ENCODE measurements at places on chromosomes 5 and 9.

DNA sequence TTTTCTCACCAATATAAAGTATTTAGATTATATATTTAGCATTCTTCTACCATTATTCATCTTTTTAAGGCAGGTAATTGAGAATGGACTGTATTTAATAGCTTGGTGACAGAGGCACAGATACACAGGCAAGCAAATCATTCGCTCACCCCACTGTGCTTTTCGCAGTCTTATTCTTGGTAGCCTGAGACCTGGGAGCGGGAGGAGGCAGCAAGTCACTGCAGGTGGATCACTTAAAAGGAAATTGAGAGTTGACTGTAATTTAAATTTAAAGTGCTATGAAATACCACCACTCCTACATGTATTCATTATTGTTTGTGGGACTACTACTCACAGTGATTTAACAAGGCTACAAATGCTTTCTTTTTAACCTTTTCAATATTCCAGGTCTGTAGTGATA, 9.7 kb downstream of the RICTOR start:
- ATAC-seq: no peak

DNA sequence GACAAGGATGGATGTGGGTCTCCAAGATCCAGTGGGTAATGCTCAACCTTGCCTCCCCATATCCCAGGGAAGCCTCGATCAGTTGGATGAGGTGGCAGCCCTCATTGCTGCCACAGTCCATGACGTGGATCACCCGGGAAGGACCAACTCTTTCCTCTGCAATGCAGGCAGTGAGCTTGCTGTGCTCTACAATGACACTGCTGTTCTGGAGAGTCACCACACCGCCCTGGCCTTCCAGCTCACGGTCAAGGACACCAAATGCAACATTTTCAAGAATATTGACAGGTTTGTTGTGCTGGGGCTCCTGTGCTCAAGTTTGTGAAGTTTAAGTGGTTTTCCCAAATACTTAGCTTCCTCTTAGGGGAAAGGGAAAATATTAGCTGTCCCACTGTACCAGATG, 74.0 kb downstream of the WDR41 start:
- ATAC-seq: no peak

DNA sequence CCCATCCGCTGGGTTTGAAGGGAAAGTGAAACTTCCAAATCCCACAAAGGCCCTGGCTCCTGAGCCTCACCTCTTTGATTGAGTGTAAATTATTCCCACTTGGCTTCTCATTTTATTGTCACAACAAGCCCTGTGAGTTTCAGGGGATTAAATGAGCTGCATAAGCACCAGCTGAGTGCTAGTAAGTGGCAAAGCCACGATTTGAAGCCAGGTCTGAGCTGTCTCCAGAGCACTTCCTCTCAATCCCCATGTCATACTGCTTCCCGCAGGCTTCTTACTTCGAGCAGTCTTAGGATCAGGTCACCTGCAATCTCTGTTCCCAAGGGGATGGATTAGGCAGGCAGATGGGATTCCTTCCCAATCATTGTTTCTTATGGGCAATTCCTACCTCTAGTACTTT, 18.0 kb downstream of the RPS14 start:
- no peak for ATAC-seq

DNA sequence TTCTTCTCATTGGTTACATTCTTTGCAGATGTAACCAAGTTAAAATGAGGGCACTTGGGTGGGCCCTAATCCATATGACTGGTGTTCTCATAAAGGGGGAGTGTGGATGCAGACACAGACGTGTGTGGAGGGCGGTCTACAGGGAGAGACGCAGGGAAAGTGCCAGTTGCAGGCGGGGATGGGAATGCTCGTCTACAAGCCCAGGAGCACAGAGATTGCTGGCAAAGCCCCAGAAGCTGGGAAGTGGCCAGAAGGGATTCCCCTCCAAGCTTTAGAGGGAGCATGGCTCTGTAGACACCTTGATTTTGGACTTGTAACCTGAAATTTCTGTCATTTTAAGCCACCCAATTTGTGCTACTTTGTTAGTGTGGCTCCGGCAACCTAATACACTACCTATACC, 96.8 kb upstream of the CTSL start:
- ATAC-seq: no peak

- no peak for ATAC-seq
Observed at GRCh38 chr9:34025811-34026210, 22.9 kb downstream of the UBAP2 start.

DNA sequence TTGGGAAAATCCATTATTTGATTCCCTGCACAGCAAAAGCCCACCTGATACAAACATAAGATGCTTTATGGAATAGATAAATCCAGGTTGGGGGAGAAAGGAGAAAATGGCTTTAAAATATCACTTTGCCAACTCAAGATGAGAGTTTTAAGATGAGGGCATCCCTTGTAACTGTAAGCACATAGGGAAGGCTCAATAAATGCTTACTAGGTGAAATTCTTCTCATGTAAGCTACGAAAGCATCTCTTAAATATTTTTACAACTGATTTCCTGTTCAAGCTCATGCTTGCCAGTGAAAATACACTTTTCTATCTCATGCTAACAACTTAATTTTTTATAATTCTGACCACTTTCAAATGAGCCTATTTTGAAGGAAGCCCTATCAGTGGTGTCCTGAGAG, 11.5 kb downstream of the CDH6 start:
- no peak for ATAC-seq

DNA sequence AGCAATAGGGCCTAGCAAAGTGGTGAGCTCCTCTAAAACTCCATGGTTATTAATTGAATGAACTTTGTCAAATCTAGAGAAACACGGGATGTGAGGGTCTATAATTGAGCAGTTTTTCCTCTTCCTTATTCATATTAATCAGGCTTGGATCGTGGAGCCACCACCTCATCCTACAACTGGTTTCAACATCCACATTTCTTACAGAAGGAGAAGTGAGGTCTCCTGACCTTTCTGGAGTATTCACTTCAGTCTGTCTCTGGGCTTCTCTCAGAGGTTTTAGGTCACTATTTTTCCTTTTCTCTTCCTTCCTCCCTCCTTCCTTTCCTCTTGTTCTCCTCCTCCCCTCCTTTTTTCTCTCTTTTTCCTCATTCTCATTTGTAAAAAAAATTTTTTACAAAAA, 177.3 kb upstream of the ACTBL2 start:
- ATAC-seq: no peak

GRCh38 chr5:150139334-150139733, 16.3 kb downstream of the PDGFRB start:
- ATAC-seq: no peak

GRCh38 chr5:107512029-107512428, 158.7 kb downstream of the EFNA5 start:
- ATAC-seq: no peak

DNA sequence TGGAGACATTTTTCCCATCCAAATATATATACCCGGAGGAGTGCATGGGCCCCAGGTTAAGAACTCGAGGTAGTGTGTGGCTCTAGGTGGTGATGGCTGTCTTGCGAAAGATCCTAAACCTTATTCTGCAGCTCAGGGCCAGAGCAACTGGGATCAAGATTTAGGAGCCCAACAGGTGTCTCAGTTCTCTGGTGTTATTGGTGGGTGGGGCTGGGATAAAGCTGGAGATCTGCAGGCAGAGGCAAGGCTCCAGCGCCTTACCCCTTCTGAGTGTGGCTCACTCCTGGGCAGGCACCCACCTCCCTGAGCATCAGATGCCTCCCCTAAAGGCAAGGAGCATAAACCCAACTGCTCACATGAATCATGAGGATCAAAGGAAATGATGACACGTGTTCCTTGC, 11.2 kb downstream of the UBE2QL1 start:
- ATAC-seq: no peak

- ATAC-seq: peak; percentile 42
Observed at GRCh38 chr9:69155341-69156030, 18.6 kb upstream of the TJP2 start.

- ATAC-seq: no peak
Observed at GRCh38 chr9:68947015-68947414, 66.9 kb downstream of the PRKACG start.

DNA sequence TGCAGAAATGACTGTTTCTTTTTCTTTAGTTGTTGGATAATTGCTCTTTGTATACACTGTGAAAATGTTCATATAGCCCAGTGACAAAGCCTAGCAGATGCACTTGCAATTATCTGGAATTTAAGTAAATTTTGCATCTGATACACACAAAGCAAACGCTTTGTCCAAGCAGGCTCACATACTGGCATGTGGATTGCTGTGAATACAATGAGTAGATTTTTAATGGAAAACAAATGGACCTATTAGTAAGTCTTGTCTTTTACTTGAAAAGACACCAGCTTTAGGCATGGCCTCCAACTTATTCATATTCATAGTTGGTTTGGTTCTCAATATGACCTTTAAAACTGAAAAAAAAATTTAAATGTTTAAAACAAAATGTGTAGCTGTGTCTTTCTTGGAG, 1299.8 kb upstream of the WWC1 start:
- ATAC-seq: no peak

DNA sequence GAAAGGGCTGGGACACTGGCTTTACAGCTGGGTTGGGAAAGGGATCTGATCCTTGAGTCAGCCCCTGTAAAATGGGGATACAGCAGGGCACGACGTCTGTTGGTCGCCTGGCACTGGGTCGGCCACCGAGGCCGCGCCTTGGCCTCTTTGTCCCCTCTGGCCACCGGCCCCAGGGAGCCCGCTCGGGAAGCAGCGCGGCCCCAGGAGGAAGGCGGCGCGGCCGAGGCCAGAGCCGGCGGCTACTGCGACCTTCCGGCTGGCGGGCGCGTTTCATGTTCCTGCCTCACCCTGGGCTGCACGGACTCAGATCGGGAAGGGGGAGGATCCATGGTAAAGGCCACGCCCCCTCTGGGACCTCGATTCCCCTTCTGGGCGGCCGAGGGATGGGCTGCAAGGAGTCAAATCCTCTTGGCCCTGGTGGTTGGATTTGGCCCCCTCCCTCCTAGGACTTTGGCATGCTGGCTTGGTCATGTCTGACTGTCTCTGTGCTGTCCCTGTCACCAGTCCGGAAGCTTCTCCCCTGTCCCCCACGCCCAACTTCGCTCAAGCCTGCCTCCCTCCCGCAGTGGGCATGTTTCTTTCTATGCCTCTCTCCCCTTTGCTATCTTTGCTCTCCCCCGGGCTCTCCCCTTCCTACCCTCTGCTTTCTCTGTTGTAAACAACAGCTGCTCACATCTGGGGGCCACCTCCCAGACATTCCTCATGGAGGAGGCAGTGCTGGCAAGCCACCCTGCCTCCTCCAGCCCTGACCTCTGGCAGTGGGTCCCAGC, 25.8 kb downstream of the FPGS start:
- ATAC-seq: peak; percentile 92

GRCh38 chr5:15752663-15753285, 252.8 kb downstream of the FBXL7 start:
- ATAC-seq: peak; percentile 82

- peak; percentile 36 for ATAC-seq
Observed at GRCh38 chr9:81635521-81636254, 53.7 kb downstream of the TLE1 start.

- ATAC-seq: no peak
Observed at GRCh38 chr5:150244209-150244608, 45.4 kb downstream of the CAMK2A start.

- ATAC-seq: no peak
Observed at GRCh38 chr5:88195636-88196035, 73.0 kb downstream of the TMEM161B start.

DNA sequence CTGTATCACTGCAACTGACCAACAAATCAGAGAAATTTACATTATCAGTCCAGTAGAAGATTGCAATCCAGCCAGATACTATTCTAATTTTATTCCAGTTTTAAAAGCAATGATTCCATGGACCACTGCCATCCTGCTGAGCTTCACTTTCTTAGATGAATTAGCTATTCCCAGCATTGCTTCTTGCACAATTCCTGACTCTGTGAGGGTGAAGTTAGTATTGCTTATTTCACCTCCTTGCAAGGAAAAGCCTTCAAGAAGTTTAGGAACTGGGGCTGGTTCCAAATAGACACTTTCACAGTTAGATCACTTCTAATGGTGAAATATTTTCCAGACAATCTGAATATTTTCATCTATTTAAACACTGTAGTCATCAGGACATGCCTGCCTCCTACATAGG, 338.6 kb upstream of the TNC start:
- ATAC-seq: no peak

DNA sequence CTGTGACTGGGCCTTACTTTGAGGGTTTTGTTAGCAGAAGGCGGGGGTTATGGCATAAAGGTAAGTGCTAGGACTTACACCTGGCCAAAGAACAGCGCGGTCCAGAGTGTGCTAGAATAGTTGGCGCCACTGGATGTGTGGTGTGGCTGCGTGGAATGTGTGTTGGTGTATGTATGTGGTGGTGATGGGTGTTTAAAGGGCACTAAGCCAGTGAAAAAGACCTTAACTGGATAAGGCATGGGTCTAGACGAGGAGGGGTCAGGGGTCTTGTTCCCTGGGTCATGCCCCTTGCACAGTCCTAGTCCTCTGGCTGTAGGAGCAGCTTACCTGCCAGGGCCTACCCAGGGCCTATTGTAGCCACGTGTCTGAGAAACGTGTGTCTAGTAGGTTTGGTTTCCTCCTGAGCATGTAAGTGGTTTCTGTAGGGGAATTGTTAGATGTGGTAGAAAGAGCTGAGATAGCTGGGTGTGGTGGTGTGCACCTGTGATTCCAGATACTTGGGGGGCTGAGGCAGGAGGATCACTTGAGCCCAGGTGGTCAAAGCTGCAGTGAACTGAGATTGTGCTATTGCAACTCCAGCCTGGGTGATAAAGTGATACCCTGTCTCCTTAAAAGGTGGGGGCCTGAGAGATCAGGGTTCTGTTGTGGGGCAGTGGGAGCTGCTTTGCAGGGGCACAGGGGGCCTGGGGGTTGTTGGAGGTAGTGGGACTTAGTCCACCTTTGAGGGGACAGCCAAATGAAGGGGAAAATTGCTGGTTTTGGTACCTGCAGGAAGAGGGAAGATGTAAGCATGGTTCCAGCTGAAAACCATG, 55.2 kb downstream of the HSPA4 start:
- ATAC-seq: no peak

DNA sequence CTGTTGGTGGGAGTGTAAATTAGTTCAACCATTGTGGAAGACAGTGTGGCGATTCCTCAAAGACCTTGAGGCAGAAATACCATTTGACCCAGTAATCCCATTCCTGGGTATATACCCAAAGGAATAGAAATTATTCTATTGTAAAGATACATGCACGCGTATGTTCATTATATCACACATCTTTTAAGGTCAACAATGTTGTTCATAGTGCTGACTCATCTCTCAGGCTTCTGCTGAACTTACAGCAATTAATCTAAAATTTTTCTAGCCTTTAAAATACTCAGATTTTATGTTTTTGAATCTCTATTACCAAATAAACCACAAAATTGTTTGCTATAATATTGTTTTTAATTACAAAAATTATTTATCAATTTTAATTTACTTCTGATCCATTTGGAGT, 38.8 kb upstream of the ZNF618 start:
- ATAC-seq: no peak

- no peak for ATAC-seq
Observed at GRCh38 chr9:70385426-70385825, 29.0 kb downstream of the KLF9 start.

- no peak for ATAC-seq
Observed at GRCh38 chr9:110714314-110714713, 45.7 kb downstream of the MUSK start.

Data from motor neuron (in vitro differentiated cells).